ENCODE measurements at places on chromosomes 2 and 18.
A peak's percentile ranks its signal among the peaks of the same experiment; 100 is the strongest.

DNA sequence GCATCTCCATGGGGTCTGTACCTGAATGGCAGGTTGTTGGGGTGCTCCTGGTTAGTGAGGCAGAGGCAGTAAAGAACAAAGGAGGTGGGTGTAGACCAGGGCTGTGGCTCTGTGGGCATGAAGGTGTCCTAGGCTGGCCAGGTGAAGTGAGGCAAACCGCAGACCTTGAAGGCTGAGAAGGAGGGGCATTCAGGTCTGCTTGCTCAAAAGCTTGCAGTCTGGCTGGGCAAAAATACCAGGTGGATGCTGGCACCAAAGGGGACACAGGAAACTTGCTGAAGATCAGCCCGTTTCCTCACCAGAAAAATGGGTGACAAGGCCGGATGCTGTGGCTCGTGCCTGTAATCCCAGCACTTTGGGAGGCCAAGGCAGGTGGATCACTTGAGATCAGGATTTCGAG, 6.7 kb upstream of the B3GNT2 start:
- no peak for DNase-seq

DNA sequence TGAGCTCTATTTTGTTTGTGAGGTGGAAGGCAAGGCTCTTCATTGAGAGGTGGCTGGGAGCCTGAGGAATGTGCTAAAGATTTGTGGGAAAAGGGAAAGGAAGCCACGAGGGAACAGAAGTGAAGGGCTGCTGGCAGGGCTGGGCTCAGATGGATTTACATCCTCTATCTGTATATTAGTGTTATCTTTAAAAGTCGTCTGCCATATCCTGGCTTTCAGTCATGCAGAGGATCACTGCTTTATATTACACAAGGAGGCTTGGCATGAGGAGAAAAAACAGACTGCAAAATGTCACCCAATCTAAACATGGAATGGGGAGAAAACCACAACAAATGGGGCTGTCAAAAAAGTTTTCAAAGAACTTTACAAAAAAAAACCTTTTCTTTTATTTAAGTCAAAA, 434.4 kb downstream of the HRH4 start:
- DNase-seq = no peak

DNA sequence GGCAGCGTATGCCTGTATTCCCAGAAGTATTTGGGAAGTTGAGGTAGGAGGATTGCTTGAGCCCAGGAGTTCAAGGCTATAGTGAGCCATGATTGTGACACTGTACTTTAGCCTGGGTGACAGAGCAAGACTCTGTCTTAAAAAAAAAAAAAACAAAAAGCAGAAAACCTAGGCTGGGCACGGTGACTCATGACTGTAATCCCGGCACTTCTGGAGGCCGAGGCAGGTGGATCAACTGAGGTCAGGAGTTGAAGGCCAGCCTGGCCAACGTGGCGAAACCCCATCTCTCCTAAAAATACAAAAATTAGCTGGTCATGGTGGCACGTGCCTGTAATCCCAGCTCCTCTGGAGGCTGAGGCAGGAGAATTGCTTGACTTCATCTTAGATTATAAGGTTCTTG, 46.4 kb downstream of the MTA3 start:
- DNase-seq = no peak

DNA sequence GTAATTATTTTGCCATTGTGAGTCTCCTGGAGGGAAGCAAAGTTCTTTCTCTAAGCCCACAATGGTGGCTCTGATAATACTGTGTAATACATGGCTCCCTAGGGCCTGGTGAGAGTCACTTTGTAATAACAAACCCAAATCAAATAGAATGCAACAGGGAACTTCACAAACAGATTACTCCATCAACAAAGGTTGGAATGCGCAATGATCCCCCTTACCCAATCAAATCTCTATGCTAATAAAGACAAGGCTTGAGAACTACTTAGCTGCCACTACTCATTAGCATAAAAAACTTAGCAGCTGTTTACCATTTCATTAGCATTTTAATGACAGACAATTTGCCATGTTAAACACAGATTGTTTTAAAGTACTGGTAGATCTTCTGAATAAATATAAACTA, 285.6 kb upstream of the SESTD1 start:
- no peak for DNase-seq

- no peak for DNase-seq
Measured at GRCh38 chr2:156539086-156539860, 103.1 kb downstream of the GPD2 start.

DNA sequence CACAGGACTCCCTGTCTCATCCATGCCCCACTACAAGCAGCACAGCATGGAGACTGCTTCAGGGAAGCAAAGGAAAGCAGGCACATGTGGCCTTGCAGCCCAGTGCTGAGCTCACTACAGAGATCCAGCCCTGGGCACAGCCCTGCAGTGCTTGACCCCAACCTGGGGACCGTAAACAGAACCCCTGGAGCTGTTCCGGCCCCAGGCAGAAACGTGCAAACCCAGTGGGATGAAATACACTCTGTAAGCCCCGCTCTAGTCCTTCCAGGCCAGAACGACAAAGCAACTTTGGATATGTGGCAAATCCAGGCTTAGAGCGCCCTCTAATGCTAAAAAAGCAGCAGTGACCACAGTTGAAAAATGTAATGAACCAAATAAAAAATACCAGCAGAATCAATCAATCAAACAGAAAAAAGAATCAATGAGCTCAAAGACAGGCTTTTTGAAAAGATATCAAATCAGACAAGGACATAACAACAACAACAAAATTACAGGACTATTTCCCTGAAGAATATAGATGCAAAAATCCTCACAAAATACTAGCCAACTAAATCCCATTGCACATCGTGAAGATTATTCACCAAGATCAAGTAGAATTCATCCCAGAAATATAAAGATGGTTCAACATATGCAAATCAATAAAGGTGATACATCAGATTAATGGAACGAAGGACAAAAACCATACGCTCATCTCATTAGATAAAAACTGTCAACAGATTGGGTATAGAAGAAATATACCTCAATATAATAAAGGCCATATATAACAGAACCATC, 45.6 kb downstream of the ZNF519 start:
- DNase-seq = no peak

GRCh38 chr2:148298196-148298595, 277.3 kb downstream of the MBD5 start:
- DNase-seq = no peak

GRCh38 chr18:74284191-74284979, 7.4 kb downstream of the CYB5A start:
- DNase-seq = no peak

DNA sequence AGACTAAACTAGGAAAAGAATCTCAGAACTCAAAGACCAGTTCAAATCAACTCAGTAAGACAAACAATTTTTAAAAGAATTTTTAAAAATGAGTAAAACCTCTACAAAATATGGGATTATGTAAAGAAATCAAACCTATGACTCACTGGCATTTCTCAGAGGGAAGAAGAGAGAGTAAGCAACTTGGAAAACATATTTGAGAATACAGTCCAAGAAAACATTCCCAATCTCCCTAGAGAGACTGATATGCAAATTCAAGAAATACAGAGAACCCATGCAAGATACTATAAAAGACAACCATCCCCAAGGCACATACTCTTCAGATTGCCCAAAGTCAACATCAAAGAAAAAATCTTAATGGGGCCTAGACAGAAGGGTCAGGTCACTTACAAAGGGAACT, 162.7 kb downstream of the WDPCP start:
- no peak for DNase-seq

GRCh38 chr2:131104487-131105155, 515 bp upstream of the PLEKHB2 start:
- peak; percentile 27 for DNase-seq

- no peak for DNase-seq
Measured at GRCh38 chr2:12102679-12103078, 356.2 kb downstream of the LPIN1 start.

GRCh38 chr18:62506495-62507143, 16.2 kb upstream of the ZCCHC2 start:
- DNase-seq = no peak

- DNase-seq = no peak
Measured at GRCh38 chr2:47311764-47312490, 91.0 kb upstream of the MSH2 start.

DNA sequence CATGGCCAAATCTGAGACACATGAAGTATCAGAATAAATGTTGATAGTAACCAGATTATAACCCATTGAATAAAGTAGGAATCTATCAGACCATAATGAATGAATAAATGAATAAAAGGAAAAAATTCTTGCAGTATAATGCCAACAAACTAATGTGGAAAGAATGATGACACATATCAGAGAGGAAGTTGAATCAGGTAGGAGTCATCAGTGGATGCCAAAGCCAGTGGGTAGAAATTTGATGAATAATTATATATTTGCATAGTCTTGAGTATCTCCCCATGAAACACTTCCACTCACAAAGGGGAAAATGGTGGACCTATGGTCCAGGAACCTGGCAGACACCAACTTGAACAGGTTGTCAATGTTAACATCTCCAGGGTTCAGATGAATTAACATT, 68.6 kb downstream of the GALNT3 start:
- DNase-seq = no peak

GRCh38 chr2:69985216-69985615, 23.8 kb upstream of the ASPRV1 start:
- no peak for DNase-seq

DNA sequence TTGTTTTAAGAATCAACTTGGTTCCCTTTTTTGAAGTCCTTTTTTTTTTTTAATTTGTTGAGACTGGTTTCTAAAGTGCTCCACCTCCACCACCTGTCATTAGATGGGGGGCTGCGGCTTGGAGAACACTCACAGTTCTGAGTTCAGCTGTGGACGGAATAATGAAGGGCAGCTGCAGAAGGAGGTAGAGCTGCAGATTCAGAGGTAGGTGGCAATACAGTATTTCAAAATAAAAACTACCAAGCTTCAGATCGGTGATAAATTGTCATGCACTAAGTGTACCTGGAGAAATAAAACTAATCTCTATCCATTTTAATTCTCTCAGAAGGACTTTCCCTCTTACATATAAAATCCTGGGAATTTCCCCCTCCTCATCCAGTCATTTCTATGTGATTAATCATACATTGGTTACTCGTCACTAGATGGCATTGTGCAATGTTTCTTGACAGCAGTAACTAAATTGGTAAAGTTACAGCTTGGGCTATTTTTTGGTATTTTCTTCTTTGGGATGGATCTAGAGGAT, 81.1 kb upstream of the SLC39A10 start:
- DNase-seq = no peak

DNA sequence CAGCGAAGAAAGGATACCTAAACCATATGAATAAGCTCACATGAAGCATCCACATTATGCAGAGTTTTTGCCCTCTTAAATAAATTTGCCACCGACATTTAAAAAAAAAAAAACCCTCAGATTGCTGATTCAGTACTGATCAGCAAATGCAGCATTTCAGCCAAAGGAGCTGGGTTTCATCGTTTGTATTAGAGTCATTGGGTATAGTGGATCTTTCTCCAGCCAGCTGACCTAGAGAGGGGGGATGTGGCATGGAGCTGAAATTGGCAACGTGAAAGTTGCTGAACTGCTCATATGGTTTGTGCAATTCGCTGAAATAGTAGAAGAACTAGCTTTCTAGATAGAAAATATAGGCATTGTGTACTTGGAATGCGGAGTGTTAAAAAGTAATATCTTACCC, 73.5 kb upstream of the ZNF397 start:
- no peak for DNase-seq

GRCh38 chr2:180061085-180061484, 54.0 kb upstream of the CWC22 start:
- DNase-seq = no peak

DNA sequence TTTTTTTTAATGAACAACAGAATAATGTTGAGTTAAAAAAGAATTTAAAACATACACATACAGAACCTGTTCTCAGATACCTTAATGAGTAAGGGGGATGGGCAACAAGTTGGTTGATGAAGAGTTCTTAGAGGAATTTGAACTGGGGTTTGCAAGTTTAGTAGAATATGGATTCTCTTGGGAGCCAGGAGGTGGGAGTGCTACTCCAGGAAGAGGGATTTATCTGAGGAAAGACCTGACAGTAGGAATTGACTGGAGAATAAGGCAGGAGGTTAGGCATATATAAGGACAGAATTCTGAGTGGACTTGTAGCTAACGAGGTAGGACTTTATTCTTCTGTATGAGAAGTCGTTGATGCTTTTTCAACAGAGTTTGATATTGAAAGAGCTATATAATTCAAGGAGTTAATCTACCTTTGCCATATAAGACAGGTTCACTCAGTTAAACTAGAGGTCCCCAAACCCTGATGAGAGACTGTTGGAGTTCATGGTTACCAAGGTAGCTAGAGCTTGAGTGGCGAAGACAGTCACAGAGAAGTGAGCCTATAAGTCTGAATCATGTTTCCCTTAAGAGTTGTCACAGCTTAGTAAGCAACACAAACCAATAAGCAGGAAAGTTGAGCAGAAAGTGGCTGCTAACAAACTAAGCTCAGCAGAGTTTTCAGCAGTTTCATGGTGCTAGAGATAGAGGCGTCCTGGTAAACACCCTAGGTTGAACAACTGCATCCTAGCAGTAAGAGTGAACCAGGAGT, 88.2 kb downstream of the NCOA1 start:
- DNase-seq = no peak

DNA sequence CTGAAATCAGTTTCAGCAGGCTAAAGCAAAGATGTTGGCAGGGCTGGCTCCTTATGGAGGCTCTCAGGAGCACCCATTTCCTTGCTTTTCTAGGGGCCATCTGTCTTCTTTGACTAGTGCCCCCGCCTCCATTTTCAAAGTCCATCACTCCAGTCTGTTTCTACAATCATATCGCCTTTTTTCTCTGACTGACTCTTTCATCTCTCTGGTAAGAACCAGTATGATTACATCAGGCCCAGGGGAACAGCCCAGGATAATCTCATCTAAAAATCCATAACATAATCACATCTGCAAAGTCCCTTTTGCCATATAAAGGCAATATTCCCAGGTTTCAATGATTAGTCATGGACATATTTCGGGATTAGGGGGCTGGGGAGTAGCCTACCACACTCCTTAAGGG, 57.0 kb downstream of the CUL3 start:
- DNase-seq = no peak

GRCh38 chr18:23503963-23504344, 643 bp downstream of the RMC1 start:
- no peak for DNase-seq

DNA sequence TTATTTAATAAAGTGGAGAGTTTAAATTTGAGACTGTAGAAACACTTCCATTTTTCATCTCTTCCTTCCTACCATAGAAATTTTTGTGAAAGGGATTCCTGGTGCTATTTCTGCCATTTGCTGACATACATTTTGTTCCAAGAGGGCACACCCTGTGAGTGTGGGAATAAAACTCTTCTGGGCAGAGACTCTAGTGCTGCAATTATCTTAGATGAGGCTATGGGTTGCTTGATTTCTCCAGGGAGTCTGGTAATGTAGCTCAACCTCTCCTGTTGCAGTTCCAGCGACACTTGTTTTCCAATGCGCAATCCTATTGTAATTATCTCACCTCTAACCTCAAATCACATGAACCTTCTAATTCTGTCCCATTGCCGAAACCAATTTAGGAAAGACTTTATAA, 60.1 kb upstream of the ZSWIM2 start:
- no peak for DNase-seq

GRCh38 chr2:42071791-42072190, 24.0 kb downstream of the PKDCC start:
- no peak for DNase-seq

DNA sequence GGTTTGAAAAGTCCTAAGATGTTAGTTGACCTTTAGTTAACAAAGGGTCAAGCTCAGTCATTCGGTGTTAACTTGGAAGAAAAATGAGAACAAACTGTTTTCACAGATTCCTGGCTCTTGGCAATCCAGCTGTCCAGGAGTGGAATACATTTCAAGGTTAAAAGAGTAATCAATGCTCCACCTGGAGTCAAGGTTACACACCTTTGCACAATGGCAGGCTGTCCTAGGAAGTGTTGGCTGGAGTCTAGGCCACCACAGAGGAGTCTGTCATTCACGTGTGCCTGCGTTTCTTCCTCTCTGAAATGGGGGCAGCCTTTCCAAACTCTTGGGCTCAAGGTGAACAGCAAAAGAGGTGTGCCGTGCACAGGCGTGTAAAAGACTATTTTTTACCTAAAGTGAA, 6.3 kb upstream of the ID2 start:
- no peak for DNase-seq
